ENCODE measurements at places on chromosomes 4 and X.

DNA sequence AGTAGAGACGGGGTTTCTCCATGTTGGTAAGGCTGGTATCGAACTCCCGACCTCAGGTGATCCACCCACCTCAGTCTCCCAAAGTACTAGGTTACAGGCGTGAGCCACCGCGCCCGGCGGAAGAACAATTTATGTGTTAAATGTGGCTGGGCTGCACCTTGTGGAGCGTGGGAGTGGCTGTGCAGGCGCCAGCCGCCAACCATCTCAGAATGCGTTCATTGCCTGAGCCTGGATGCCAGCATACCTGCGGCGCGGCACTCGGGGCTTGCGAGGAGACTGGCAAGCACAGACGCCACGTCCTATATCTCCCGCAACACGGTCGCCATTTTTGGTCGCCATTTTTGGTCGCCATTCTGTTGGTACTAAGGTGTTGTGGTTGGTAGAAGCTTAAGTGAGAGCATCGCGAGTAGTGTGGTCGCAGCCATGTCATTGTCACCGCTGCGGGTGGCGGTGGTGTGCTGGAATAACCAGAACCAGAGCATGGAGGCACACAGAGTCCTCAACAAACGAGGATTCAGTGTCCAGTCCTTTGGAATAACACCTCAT, 193.6 kb upstream of the HTR2C start:
- DNase-seq = no peak

- no peak for DNase-seq
These were observed 54.5 kb upstream of the GABRA2 start for GRCh38 chr4:46444318-46445000.

DNA sequence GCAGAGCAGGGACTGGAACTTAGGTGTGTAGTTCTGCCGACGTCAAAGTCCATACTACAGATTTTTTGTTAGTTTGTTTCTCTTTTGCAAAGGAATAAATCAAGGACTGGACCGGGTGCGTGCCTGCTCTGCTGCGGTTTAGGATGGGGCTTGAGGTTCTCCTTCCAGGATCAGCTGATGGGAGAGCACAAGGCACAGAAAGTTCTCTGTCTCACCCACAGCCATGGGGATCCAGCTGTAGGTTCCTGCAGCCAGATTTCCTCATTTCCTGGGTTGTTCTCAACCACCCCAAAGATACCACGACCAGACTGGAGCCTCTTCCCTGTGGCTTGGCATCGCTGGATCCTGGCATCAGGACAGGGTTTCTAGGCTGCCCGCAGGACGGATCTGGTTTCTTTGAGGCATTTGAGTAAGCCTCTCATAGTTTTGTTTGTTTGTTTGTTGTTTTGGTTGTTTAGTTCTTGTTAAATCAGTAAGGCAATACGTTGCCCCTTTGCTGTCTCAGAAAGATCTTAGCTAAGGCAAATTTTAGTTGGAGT, 789 bp upstream of the SRPX start:
- no peak for DNase-seq

- DNase-seq = no peak
These were observed 77.4 kb downstream of the PSAPL1 start for GRCh38 chr4:7357323-7357722.

DNA sequence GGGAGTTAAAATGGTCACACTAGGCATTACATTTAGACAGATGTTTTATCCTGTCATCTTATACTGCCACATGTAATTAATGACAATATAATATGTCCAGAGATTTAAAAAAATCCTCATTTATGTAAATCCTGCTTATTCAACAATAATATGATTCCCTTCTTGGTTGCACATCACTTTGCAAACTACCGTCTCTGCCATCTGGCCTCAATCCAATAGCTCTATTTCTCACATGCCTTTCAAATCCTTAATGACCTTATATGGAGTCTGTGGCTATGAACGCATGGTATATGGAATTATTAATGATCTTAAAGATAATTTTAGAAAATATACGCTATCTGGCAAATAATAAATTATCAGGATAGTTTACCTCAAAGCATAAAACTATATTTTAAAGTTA, 144.5 kb downstream of the NPNT start:
- no peak for DNase-seq

GRCh38 chr4:180449395-180449956, 1793.7 kb upstream of the TENM3 start:
- no peak for DNase-seq

DNA sequence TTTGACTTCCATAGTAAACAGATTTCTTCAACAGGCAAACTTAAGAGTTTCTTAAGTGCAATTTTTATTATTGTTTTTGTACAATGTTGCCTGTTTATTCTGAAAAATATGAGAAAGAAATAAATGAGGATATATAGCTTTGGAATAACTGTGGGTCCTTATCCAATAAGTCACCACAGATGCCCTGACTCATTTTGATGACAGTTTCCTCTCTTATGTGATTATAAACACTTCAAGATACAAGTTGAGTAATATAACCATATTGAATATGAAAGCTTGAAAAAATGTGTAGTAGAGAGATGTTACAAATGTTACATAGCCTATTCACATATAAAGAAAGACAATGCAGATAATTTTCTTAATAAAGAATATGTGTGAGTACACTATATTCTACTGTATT, 931.6 kb downstream of the RAPGEF2 start:
- DNase-seq = no peak

DNA sequence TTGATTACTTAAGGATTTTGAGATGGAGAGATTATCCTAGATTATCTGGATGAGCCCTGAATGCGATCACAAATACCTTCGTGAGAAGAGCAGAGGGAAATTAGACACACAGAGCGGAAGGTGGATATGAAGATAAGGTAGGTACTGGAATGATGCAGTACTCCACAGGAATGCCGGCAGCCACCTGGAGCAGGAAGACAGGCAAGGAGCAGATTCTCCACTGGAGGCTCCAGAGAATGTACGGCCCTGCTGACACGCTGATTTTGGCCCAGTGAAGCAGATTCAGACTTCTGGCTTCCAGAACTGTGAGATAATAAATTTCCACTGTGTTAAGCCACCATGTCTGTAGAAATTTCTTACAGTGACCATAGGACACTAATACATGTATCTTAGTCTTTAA, 79.4 kb upstream of the PITX2 start:
- DNase-seq = no peak

DNA sequence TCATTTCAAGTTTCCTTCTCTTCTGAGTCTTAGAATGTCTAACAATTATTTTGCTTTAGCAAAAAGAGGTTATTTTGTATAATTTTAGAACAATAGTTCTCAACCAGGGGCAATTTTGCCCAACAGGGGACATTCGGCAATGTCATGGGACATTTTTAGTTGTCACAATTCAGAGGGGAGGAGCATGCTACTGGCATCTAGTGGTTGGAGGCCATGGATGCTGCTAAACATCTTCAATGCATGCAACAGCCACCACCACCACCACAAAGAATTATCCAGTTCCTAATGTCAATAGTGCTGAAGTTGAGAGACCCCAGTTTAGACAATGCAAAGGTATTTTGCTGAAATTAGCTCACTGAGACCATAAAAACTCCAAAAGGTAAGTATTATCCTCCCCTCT, 122.5 kb downstream of the ARHGAP6 start:
- DNase-seq = no peak

- no peak for DNase-seq
These were observed 29.9 kb upstream of the TET2 start for GRCh38 chr4:105116616-105117319.

- no peak for DNase-seq
These were observed 287.0 kb upstream of the NOCT start for GRCh38 chr4:138728566-138728965.

GRCh38 chrX:46601283-46601682, 27.7 kb downstream of the CHST7 start:
- no peak for DNase-seq

DNA sequence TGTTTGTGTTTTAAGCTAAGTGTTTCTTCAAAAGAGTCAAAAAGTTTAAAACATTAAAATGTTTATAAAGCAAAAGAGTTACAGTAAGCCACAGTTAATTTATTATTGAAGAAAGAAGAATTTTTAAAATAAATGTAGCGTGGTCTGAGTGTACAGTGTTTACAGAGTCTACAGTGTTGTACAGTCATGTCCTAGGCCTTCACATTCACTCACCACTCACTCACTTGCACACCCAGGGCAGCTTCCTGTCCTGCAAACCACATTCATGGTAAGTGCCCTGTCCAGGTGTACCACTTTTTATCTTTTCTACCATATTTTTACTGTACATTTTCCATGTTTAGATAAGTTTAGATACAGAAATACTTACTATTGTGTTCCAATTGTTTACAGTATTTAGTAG, 239.7 kb upstream of the AGA start:
- DNase-seq = no peak

DNA sequence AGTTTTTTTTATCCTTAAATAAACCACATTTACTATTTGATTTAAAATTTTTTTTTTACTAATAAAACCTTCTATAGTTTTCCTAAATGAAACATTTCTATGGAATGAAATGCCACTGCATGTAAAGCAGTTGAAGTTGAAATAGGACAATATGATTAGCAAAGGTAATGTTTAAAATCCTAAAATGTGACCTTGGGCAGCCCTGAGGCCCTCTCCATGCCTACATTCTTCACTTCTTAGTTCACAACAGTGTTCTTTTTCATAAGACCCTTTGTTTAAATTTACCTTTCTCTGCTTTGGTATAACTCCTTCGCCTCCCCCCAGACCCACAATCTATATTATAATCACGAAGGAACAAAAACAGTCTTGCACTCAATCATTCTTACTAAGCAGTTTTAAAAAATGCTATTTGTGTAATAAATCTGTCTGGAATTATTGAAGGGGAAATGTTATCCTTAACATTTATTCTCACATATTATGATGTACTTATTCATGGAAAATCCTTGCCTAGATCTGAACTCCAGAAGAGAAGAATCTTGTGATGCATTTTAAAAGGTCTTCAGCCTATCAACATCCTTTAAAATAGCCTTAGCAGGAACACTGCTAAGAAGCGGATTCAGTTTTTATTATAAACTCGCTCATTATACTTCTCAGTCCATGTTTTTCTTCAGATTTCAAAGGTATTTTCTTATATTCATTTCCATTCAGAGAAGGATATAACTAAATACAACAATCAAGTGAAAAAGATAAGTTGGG, 124.6 kb upstream of the NAP1L5 start:
- DNase-seq = no peak

DNA sequence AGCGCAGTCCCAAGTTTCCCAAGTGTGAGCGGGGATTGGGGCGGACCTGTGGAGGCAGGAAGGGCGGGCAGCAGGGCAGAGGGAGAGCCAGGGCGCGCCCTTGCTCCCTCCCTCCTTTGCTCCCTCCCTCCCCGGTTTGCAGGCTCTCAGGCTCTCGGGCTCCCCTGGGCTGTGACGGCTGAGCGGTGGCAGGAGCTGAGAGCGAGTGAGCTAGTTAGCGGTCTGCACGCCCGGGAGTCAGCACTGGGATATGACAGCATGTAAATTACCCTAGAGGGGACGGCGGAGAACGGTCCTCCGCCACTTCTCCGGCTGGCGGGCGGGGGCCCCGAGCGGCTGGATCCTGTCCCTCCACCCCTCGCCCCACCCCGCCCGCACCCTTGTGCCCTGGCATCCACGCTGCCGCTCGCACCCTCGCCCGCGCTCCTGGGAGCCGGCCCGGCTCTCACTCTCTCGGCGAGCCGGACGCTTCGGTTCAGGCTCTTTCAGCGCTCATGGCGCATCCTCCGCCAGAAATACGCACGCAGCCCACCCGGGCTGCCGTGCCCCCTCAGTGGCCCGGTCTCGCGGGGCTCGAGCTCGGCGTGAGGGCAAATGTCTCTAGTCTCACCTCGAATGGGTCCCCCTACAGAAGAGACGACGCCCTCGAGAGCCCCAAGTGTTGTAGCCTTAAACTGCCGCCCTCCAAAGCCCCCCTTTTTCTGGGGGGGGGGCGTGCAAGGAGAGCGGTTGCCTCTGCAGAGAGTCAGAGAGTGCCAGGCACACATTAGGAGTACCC, at the start of gene TSC22D3:
TSC22D3 (minus strand) TSS at position 54 of the 778 bp plus-strand sequence. CDS start 368 bp downstream, outside the sequence.
- DNase-seq = peak; percentile 1

GRCh38 chr4:24763631-24764297, 31.6 kb upstream of the SOD3 start:
- DNase-seq = peak; percentile 39
